ENCODE measurements at places on chromosomes 1 and 21.

- DNase-seq = no peak
Measured at GRCh38 chr1:41093826-41094225, 72.3 kb upstream of the SLFNL1 start.

GRCh38 chr1:197924516-197925123 is 7.4 kb downstream of the LHX9 start:
- DNase-seq = peak; percentile 63

DNA sequence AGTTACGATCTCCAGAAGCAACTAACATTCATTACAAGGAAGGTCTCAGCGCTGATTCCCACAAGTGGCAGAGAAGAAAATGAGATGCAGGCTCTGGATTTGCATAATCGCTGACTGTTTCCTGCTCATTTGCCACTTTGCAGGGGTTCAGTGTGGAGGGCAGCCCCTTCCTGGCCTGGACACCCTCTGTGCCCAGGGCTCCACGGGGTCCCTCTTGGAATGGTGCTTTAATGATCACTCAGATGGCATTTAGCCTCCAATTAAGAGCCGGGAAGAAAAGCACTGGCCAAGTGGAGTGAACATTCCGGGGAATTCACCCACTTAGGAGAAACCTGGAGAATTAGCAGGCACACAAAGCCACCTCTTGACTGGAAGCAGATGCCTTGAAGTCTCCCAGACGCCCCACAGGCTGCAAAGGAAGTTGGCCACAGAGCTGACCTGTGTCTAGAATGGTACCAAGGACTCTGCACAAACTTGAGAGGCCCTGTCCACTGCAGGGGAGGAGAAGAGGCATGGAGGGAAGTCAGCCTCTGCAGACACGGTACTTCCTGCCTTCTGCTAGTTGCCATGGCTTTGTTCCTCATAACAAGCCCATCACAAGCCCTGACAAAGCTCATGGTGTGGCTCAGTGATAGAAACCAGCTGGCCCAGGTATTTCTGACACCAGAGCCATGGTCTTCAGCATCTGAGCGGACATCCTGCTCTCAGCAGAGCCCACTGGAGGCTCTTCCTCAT is 157.2 kb downstream of the KAZN start:
- DNase-seq = no peak

GRCh38 chr1:147577033-147577773 is 35.9 kb downstream of the BCL9 start:
- DNase-seq = peak; percentile 40

DNA sequence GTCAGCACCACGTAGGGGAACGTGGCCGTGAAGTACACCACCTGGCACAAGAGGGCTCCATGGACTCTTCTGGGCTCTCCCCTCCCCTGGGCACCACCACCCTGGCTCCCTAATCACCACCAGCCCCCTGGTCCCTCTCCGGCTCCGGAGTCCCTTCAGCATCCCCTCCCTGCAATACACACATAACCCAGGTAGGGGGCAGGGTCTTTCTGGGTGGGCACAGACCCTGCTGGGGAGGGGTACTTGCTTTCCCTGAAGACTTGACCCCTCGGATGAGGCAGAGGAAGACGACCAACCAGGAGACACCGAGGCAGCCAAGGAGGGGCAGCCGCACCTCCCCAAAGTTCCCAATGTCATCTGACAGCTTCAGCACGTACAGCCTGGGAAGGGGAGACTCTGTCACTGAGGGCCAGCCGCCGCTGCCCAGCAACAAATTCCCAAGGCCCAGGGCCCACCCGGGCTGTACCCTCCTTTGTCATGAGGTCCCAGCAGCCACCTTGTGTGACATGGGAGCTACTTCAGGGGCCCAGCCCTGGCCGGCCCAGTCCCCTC is 11.3 kb downstream of the CCDC24 start:
- no peak for DNase-seq

DNA sequence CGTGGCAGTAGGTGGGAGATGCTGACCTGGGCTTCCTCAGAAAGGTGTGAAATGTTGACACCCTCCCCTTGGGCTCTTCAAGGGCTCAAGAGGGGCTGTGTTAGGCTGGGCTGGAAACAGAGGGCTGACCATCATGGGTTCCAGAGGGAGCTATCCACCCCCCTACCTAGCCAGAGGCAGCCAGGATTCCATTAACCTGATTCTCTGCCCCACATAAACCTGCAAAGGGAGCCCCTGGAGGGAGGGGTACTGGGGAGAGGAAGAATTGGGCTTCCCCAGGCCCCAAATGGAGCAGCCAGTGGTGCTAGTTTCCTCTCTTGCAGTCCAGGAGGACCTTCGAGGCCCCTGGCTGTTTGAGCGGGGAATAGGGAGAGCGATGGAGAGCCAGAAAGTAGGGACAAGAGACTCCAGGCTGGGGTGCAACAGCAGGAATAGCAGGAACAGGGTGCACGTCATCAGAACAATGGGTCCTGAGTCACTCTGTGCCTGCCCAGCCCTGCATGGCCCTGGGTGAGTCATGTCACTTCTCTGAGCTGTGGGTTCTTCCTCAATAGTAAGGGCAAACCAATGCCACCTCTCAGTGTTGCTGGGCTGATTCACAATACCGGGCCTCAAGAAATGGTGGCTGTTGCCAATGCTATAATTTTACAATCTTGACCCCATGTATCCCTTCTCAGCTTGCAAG is 121.2 kb downstream of the EPHB2 start:
- peak; percentile 97 for DNase-seq

DNA sequence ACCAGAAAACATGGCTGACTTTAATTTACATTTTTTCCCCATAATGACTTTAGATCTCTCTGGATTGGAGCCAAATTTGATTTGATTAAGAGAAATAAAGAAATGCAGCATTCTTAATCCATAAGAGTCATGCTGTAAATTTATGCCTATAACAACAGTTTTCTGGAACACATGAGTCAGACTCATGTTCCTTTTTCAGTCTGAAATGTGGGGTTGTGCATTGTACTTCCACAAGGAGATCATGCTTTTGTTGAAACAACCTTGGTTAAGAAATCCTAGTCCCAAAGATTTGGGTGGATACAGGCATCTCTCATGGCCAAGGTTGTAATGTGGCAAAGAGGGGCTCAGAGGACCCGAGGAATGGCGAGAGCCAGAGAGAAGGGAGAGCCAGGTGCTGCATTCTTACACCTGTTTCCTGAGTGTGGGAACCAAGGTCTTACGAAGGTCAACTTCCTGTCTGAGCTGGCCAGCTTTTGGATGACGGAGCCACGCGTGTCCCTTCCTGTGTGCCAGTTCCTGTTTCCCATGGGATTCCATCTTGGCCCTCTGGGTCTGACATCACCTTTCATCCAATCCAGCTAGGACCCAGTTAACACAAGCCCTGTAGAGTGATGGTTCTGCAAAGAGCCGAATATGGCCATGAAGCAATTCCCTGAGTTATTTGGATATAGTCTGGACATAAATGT is 23.1 kb downstream of the CLDN14 start:
- DNase-seq = peak; percentile 60

DNA sequence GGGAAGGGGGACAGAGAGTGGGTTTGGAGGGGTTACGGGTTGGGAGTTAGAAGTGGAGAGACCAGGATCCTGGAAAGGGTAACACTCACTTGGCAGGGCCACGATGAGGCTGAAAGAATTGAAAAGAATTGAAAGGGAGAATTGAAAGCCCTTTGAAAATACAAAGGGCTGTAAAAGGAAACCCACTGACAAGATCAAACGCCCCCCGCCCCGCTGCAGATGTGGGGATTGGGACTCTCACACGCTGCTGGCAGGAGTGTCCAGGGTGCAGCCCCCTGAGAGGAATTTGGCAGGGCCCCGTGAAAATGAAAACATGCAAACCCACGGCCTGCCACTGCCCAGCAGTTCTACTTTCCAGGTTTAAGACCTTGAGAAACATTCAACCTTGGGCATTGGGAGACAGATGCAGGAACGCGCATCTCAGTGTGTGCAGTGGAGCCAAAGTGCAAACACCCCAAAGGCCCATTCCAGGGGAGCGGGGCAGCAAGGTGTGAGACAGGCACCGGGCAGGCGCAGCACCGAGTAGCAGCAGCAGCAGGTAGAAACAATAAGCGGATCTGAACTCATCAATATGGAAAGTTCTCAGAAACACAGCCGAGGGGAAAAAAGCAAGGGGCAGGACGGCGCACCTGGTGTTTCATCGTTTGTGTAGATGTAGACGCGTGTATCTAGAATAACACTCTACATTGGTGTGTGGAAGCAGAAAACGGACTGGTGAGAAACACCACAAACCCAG is 8.3 kb upstream of the TNFRSF1B start:
- no peak for DNase-seq

- no peak for DNase-seq
Measured at GRCh38 chr21:42491328-42491727, 4.7 kb downstream of the RSPH1 start.

DNA sequence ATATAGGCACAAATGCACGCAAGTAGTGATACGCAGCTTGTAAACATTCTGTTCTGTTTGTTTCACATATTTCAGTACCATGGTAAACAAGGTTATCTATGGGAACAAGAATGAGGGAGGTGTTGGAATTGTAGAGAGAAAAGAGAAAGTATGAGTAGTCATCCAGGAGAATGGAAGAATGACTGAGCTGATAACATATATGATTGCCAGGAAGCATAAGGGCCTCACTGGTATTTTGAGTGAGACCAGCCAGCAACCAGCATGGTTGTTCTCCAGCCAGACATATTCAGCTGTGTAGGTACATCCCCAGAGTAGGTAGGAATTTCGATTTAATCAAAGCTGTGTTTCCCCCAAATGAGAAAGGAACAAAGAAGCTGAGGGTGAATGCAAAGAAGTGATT is 58.9 kb upstream of the ARTN start:
- DNase-seq = no peak

- no peak for DNase-seq
Measured at GRCh38 chr1:232634096-232634495, 4.2 kb upstream of the SIPA1L2 start.

DNA sequence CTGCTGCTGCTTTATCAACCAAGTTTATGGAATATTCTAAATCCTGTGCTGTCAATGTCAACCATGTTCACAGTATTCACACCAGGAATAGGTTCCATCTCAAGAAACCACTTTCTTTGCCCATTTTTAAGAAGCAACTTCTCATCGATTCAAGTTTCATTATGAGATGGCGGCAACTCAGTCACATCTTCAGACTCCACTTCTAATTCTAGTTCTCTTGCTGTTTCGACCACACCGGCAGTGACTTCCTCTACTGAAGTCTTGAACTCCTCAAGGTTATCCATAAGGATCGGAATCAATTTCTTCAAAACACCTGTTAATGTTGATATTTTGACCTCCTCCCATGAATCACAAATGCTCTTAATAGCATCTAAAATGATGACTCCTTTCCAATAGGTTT is 39.7 kb upstream of the IFNLR1 start:
- DNase-seq = no peak

DNA sequence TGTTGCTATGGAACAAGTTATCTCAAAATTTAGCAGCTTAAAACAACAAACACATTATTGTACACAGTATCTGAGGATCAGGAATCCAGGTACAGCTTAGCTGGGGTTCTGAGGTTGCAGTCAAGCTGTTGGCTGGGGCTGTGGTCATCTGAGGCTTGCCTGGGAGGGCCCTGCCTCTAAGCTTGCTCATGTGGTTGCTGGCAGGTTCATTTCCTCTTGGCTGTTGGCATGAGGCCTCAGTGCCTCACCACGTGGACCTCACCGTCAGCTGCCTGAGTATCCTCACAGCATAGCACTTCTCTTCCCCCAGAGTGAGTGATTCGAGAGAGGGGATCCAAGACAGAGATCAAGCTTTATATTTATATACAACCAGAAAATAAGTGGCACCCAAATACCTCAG is 18.6 kb downstream of the NTPCR start:
- DNase-seq = no peak

- peak; percentile 5 for DNase-seq
Measured at GRCh38 chr1:76141929-76142328, 67.4 kb downstream of the ST6GALNAC3 start.

- peak; percentile 53 for DNase-seq
Measured at GRCh38 chr1:231776010-231776756, 149.6 kb downstream of the DISC1 start.

- DNase-seq = no peak
Measured at GRCh38 chr1:234776876-234777855, 167.2 kb upstream of the IRF2BP2 start.

DNA sequence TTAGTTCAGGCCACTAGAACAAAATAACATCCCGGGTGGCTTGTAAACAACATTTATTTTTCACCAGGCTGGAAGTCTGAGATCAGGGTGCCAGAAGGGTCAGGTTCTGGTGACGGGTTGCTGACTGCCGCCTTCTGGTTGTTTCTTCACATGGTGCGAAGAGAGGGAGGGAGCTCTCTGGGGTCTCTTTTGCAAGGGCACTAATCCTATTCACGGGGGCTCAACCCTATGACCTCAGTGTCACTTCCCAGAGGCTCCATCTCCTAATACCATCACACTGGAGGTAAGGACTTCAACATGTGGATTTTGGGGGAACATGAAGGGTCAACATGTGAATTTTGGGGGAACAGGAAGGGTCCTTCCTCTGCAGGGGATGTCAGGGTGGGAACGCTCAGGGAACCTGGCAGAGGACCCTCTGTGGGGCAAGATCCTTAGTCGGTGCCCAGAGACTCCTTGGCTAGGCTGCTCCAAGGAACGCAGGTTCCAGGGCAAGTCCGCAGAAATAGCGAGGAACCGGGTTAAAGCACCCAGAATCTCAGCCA is 8.7 kb upstream of the C2CD2 start:
- DNase-seq = no peak

GRCh38 chr1:193265716-193266115 is 79.3 kb upstream of the B3GALT2 start:
- DNase-seq = no peak

- no peak for DNase-seq
Measured at GRCh38 chr1:116493484-116494352, 77.1 kb downstream of the CD58 start.

DNA sequence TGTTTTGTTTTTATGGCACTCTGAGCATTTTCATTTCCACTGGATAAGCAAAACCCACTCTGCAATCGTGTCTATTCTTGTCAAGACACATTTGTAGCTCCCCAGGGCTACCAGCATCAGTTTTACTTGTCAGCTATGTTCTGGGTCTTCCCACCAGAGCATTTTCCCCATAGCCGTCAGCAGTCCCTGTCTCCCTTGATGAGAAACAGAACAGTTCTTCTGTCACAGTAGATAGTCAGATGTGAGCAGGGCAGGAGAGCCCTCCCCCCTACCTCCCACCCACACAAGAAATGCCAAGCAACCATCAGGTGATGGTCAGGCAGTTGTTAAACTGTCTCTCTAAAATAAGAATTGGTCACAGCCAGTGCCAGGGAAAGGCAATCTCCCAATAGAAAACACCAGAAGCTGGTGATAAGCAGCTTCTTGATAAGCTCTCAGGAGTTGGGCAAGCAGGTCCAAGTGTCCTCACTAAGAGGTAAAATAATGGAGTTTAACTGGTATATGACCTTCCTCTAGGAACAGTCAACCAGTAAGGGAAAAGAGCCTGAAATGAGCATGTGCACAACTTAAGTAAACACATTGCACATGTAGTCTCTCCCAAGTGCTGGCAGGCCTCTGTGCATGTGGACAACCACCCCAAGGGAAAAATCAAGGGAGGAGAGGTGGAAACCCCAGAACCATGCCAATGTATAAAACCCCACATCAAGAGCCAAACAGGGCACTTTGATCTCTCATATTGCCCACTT is 208.2 kb downstream of the S1PR1 start:
- no peak for DNase-seq

GRCh38 chr1:37682334-37682987 is 9.9 kb upstream of the CDCA8 start:
- DNase-seq = peak; percentile 36
